ENCODE measurements at places on chromosomes 5 and 9.

DNA sequence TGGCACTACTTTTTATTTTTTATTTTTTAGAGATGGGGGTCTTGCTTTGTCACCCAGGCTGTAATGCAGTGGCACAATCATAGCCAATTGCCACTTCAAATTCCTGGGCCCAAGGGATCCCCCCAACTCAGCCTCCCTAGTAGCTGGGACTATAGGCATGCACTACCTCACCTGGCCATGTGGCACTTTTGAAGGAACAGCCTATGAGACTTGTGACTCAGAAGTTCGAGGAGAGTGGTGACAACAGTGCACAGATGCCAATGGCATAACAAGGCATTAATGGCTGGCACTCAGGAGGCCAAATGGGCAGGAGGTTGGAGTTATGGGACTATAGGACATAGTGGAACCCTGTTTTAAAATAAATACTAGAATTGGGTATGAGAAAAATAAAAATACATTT is 33.7 kb downstream of the ANKRD31 start:
- DNase-seq = no peak

GRCh38 chr9:23926368-23926767 is 100.3 kb upstream of the ELAVL2 start:
- DNase-seq = no peak

DNA sequence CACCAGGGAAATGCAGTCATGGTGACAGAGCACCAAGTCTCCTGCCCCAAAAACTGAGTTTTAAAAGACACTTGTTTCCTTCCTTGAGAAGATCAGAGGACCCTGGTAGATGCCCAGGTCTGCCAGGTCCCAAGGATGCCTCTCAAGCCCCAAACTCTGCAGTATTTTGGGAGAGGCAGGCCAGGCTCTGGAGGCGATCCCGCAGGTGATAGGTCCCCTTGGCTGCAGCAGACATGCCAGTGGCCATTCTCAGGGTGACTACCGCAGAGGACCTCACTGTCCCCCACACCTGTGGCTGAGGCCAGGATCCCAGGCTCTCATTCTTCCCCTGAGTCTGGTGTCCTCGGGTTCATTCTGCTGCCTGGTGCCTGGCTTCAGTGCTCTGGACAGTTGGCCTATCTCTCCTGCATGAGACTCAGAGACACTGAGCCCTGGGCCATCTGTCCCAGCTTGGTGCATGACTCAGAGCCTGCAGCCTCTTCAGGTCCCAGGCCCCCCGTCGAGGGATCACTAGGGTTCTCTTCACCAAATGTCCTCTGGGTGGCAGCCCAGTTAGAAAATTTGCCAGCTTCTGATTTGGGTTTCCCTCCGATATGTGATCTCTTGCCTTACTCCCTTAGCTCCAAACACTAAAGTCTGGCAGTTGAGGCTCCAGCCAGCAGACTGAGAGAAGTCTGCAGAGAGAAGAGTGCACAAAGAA is 59.7 kb upstream of the GARNL3 start:
- DNase-seq = no peak

DNA sequence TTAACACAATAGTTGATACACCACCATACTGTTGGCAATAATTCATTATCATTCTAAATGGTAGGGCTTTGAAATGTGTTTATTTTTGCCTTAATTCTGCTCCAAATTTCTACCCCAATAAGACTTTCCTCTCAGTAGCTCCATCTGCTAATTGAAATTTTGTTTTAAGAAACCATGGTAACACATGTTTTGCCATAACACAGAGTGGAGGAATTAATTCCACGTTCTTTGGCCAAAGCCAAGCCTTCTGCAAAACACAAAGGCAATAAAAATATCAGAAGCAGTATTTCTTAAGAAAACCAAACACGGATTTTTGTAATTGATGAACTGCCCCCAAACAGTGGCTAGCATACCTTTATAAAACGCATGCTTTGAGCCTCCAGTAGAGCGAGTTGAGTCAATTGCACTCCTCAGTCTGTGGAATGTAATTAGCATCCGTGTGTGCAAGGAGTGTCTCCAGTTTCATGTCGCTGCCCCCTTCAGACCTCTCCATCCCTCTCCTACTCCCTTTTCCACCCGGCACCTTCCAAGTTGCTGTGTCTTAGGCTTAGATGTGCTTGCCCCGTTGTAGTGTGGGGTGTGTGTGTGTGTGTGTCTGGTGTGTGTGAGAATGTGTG is 58.2 kb upstream of the CKS2 start:
- DNase-seq = no peak

GRCh38 chr9:79588488-79589223 is 16.9 kb downstream of the TLE4 start:
- no peak for DNase-seq

DNA sequence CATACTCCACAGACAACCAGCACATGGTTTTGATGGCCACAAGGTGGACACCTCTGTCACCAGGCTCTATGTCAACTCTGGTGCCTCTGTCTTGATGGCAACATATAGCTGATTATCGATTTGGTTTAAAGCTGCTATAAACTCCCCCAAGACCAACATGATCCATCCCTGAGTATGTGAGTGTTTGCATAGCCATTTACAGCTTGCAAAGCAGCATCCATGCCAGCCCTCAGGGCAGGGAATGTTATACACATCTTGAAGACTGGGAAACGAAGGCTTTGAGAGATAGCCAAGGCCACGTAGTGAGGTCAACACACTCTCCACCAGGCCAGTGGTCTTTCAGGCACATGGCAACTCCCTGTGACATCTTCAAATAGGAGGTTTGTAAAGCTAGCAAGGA is 40.3 kb upstream of the BRINP1 start:
- DNase-seq = no peak

GRCh38 chr9:120030847-120031246 is 549.1 kb downstream of the CDK5RAP2 start:
- no peak for DNase-seq
